NCI-H146 (cell line): ENCODE measurements at places on chromosomes 13 and 19.
A peak's percentile ranks its signal among the peaks of the same experiment; 100 is the strongest.

DNA sequence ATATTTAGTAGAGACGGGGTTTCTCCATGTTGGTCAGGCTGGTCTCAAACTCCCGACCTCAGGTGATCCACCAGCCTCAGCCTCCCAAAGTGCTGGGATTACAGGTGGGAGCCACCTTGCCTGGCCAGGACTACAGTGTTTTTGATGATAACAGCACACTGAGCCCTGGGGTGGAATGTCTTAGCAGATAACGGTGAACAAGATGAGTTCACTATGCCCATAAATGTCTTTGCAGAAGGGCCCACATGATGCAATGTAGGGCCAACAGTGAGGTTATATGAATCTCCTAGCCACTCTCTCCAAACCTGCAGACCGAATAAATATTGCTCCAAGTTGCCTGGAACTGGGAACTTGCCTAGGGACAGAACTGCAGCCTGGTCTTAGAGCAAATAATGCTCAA, 235.1 kb downstream of the COG6 start:
- no peak for DNase-seq

DNA sequence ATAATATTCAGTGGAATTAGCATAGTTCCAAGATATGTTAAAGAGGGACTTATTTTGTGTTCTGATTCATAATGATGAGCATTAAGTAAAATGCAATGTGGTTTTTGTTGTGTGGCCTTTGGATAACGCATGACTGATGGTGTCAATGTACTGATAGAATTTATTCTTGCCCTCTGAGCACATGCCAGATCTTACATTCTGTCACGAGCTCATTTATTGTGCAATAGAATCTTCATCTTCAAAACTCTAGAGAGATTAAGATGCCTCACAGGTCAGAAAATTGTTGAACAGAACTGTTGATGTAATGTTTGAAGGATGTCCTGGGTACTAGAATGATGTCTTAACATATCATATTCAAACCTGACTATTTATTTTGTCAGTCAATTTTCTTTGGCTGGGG, 148.0 kb upstream of the HTR2A start:
- DNase-seq, result no peak

DNA sequence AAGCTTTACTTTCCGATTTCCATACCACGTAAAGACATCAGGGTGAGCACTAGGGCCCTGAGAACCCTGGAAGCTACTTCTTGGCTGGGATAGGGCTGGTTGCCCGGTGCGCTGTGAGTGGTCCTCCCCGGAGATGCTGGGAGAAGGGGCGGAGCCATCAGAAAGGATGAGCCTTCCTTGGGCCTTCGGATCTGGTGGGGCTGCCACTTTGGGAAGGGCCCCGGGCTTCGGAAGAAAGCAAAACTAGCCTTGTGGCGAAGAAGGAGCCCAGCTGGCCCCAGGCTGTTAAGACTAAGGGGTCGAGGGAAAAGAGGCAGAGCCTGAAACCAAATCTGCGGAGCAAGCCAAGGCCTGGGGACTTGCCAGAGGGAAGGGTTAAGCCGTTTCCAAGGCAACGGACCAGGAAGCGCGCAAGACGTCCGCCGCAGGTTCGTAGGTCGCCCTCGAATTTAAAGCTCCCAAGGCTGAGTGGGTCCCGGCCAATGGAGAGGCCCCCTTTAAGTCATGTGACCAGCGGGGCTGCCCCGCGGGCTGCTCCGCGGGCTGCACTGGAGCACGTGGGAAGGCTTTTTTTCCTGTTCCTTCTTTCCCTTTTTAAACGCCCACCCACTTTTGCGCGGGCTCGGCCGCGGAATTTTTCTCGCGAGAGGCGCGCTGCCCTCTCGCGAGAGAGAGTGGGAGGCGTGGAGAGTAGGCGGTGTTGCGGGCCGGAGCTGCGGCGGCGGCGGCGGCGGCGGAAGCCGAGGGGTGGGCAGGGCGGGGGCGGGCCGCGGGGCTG, 426 bp upstream of the AKAP11 start:
- DNase-seq, result peak; percentile 99

- DNase-seq, result no peak
Observed at GRCh38 chr19:29497686-29498436, 27.9 kb upstream of the VSTM2B start.

- no peak for DNase-seq
Observed at GRCh38 chr13:98475522-98475921, 101.4 kb downstream of the STK24 start.
